Keratinocyte (primary cell): ENCODE measurements at places on chromosomes 5 and 9. TPM values are rescaled to one million over a fixed set of nuclear protein-coding genes. Genes with fewer than 3 reads are reported as not detected.

- no peak for DNase-seq
Observed at GRCh38 chr5:60738461-60738860, 38.5 kb upstream of the DEPDC1B start.

- DNase-seq = peak; percentile 76
Observed at GRCh38 chr5:72441862-72442540, 65.2 kb downstream of the ZNF366 start.

GRCh38 chr5:145787507-145787906, 47.6 kb downstream of the PRELID2 start:
- DNase-seq = no peak

GRCh38 chr5:56160723-56161438, 72.2 kb downstream of the ANKRD55 start:
- DNase-seq = no peak

DNA sequence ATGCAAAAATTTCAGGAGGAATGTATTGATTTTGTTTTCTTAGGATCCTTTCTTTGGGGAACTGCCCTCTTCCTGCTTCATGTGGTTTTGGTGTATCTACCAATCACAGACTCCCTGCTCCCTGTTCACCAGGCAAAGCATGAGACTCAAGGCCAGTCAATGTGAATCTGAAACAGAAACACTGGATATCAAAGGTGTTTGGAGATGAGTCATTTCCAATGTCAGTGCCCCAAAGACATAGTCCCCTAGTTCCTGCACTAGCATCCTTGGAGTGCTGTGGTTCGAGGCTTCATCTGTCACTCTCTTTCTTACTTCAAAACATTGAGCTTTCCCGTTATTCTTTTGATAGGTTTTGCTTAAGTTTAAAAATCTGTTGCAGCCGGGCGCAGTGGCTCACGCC, 8.1 kb downstream of the PPP3R2 start:
- DNase-seq = no peak

- DNase-seq = no peak
Observed at GRCh38 chr5:73783828-73784227, 157.8 kb downstream of the ARHGEF28 start.

GRCh38 chr5:135398160-135398854, 724 bp downstream of the MACROH2A1 start:
- DNase-seq = no peak

DNA sequence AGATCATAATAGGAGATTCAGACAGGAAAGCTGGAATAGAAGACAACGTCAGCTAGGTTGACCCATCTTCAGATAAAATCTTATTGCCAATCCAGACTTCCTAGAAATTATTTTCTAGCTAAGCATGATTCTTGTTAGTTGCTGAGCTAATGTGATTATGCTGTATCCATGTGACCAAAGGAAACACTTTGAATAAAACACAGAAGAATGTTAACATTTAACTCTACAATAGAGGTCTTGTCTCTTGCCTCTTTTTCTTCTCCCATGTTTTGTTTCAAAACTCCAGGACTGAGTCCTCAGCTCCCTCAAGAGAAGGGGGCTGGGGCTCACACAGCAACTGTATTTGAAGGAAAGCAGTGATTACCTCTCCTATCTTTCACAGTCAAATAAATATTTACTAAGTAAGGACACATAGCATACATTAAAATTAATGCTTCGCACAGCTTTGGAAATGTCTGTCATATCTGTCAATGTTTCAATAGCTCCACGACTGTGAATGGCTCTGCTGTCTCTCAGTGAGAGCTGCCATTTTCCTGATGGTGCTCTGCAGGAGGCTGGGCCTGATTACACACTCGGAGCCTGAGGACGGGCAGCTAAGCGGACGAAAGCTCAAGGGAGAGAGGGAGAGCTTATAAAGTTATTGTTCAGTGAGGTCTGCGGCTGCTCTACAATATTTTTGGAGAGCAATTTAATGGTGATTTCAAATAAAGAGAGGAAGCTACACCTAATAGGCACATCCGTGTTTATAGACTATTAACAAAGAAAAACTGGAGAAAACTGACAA, 64.8 kb upstream of the ZNF462 start:
- no peak for DNase-seq

Gene DEPDC1B
- 9.7 to 19.5 TPM (median 12.0 TPM) in 3 replicates for polyA plus RNA-seq

Gene MYOT
- 0.55 to 1.5 TPM (median 0.76 TPM) in 3 replicates for polyA plus RNA-seq

Gene NR2F1-AS1
- polyA plus RNA-seq = 0.06 to 0.33 TPM (median 0.25 TPM) in 3 replicates

Gene WNT8A
- polyA plus RNA-seq = not detected in 3 replicates
